Activated CD4-positive, CD25-positive, alpha-beta regulatory T cell (primary cell): ENCODE measurements at places on chromosomes 2 and 18.

DNA sequence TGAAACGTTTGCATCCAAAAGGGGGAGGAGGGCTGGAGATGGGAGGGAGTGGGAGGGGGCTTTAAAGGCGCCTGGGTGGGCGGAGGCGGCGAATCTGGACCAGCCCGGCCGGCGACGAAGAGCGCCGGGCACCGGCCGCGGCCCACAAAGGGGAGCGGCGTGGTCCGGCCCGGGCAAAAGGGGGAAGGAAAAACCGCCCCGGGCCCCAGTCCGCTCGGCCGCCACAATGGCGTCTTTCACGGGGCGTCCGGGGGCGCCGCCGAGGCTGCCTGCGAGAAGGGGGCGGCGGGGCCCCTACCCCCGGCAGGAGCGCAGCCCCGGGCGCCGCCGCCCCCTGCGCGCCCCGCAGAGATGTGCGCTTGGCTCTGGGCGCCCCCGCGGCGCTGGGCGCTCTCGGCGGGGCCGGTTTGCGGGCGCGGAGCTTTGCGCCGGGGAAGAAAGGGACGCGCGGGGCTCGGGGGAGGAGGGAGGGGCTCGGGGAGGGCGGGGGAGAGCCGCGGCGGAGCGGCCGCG is 108.1 kb upstream of the KCTD1 start:
- no peak for DNase-seq

DNA sequence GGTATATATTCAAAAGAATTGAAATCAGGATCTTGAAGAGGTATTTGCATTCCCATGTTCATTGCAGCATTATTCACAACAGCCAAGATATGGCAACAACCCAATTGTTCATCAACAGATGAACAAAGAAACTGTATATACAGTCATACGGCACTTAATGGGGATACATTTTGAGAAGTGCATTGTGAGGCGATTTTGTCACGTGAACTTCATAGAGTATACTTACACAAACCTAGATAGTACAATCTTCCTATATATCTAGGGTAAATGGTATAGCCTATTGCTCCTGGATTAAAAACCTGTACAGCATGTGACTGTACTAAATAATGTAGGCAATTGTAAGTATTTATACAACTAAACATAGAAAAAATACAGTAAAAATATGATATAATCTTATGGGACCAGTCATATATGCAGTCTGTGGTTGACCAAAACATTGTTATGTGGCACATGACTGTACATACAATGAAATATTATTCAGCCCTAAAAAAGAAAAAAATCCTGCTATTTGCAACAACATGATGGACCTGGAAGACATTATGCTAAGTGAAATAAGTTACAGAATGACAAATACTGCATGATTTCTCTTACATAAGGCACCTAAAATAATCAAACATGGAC is 9.2 kb upstream of the BBS5 start:
- no peak for DNase-seq

GRCh38 chr2:20660506-20661420 is 6.2 kb upstream of the GDF7 start:
- DNase-seq = no peak

GRCh38 chr18:69865776-69866175 is 81.9 kb downstream of the CD226 start:
- DNase-seq = no peak

- no peak for DNase-seq
Observed at GRCh38 chr2:165539985-165540384, 70.5 kb downstream of the CSRNP3 start.

DNA sequence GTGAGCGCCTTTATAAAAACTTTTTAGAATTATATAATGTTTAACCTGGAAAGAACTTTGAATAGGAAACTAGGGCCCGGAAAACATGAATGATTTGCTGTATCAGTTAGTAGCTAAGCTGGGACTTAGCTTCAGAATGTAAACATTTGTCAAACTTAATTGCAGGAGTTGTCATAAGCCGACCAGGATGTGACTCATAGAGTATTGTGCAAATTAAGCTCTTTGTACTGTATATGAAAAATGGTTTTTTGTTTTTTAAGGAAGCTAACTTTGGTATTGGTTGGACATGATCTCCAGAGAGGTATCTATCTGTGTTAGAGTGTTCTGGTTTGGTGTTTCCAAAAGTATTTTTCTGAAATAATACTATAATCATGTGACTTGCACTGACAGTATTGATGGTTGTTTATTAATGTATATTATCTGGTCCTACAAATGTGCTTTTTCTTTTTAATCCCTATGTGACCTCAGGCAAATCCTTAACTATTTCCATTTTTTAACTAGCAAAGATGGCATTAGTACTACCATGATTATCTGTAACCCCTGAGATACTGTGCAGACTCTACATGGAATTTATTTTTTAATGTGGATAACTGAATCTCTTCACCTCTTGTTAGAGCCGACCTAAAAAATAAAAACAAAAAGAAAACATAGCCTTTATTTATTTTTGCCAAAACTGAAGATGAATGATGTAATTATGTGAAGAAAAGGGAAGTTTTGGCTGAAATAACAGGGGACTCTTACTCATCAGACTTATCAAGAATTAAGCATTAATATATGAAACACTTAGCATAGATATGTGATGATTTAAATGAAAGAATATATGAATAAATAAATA is 11.7 kb downstream of the YIPF4 start:
- DNase-seq = no peak

DNA sequence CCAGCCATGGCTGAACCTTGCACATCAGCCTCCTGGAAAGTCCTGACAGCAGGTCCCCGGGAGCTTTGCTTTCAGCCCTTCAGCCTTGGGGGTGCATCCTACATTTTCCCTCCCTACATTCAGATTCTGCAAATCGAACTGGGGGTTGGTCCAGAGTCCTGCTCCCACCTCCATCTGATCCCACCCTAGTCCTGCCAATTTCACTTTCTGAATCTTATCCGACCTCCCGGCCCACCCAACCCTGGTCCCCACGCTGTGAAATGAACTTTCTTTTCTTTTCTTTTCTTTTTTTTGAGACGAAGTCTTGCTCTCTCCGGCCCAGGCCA is 47.8 kb upstream of the ODC1 start:
- no peak for DNase-seq

GRCh38 chr2:113052396-113052917 is at the start of gene IL36B:
TSS of gene IL36B (minus strand) at chr2:113052867.
- no peak for DNase-seq

GRCh38 chr18:3340682-3341097 is 78.8 kb downstream of the MYL12B start:
- DNase-seq = no peak
